ACHN (cell line): ENCODE measurements at places on chromosomes 6 and 20.

- no peak for DNase-seq
Measured at GRCh38 chr20:20233041-20233514, 134.8 kb upstream of the INSM1 start.

DNA sequence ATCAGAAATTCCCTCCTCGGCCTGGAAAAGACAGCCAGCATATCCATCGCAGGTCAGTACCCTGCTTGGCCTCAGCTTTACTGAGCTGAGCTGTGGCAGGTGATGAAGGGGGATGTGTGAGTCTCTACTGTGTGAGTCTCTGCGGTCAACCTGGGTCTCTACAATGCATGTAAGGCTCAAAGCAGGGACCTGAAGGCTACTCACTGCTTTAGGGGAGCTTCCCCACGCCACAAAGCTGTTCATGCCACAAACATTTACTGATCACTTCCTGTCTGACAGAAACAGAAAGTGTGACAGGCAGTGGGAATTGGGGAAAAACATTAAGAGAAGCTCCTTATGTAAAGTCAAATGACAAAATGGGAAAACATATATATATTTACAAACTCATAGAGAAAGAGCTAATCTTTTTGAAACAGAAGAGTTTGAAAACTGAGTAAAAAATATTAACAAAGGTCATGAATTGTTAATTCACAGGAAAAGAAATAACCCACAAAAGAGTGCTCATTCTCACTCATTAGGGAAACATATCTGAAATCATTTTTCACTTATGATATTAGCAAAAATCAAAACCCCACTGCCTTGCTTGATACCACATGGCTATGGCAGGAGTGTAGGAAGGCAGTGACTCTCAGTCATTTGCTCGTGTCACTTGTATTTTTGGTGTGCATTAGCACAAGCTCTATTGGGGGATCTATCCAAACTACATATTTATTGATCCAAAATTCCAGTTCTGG is 5.8 kb downstream of the BTN3A3 start:
- no peak for DNase-seq

- no peak for DNase-seq
Measured at GRCh38 chr6:152416652-152417051, 220.5 kb downstream of the SYNE1 start.

GRCh38 chr6:83708970-83709747 is at the start of gene SNAP91:
SNAP91 (minus strand) TSS chr6:83709101; CDS start chr6:83707927, 1,174 bp downstream.
- no peak for DNase-seq

DNA sequence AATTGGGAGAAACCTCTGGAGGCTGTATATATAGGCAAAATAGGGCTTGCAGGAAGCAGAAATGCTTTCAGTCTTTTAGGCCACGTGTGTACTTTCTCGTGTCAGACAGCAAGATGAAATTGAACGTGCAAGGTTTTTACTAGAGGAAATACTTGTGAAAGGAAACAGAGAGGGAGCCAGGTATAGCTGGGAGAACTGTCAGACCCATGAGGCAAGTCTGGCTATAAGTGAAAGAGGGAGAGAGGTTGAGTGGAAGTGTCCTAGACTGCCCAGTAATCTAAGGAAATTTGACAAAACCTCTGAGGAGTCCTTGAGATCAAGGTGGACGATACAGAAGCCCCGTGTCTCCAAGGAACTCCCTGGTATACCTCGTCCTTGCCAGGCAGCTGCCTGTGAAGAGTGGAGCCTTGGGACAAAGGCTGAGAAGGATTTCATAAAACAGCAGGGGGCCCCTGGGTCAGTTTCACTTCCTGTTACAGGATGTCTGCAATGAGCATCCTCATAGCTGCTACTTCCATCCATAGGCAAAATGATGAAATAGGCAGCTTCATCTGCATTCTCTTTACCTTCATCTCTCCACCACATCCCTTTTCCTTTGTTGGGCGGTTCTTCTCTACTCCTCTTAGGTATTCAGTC is 114.4 kb upstream of the MAP3K7 start:
- DNase-seq = peak; percentile 2

DNA sequence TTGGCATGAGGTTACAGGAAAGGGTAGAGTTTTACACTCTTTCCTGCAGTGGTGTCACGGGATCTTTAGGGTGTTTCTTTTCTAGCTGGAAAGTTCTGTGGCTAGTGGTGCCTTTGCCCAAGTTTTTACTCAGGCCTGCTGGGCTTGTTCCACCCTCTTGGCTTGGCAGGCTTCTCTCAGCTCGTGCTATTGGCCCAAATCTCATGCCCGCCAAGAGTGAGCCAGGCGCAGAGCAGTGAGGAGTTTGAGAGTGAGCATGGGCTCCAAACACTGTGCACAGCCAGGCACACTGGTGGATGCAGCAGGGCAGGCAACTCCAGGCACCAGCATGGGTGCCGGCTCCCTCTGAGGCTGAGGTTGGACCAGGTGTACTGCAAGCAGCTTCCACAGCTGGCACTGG is 206.5 kb downstream of the SAMD5 start:
- DNase-seq = no peak

GRCh38 chr6:146315381-146316174 is 228.1 kb upstream of the RAB32 start:
- no peak for DNase-seq

DNA sequence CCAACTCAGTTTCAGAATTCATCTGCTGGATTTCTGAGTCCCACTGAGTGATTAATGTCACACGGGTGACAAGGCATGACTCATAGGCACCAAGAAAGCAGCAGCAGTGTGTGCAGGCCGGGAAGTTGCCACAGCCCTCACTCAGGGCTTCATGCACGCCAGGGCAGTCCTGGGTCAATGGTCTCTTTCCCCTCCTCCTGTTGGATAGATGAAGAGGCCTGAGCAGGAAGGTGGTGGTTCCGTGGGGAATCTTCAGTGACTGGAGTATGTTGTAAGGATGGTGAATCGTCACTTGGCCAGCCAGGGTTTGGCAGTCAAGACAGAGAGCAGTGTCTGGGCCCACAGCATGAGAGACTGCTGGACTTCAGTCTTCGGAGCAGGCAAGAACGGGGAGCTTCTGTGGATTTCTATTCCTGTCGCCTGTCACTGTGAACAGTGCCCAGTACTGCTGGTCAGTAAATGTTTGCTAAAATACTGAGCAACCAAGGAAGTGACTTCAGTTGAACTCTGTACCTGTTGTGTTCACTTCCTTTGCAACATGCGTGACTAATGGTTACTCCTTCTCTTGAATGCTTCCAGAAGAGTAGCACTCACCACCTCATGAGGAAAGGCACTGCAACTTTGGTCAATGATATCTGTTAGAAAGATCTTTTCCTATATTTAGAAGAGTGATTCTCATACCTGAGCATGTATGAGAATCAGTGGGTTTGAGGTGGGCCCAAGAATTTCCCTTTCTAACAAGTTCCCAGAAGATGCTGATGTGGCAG is 62.0 kb upstream of the CD93 start:
- DNase-seq = peak; percentile 57
